D341Med (cell line): ENCODE measurements at places on chromosomes 7 and 10.

GRCh38 chr10:35058134-35058533 is 32.0 kb downstream of the CUL2 start:
- DNase-seq, result no peak

DNA sequence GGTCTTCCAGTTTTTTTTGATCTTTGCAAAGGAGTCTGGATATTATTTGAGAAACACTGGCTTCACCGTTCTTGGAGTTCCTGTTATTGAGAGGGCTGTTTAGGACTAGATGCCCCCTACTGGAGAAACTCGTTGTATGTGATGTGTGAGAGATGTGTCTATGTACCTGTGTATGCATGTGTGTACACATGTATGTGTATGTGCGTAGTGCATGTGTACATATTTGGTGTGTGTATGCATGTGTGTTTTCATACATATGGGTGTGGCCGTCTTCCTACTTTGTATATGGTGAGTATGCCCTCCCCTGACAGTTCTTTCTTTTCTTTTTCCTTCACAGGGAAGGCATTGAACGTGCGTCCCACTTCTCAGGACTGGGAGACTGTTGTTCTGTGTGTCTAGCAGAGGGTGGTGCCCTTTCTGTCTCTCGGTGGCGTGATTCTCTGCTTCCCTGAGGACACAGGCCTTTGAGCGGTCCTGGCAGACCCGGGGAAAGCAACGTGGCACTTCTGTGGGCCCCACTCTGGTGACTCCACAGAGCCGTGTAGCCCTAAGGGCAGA is 3.0 kb upstream of the CALHM3 start:
- DNase-seq, result no peak

DNA sequence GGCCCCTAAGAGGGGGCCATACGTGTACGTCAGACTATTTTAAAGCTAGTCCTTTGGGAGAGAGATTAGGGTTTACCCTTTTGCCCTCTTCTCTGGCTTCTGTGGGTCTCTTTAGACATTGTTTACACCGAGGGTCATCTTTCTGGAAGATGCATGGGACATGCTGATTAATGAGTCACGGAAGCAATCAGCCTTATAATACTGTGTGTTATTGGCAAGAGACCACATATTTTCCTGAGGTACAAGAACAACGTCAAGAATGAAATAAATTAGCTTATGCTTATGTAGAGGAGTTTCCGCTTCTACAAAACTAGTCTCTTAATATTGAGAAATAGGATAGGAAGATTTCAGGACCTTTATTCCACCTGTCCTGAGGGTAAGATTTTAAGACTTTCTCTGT is 327.7 kb downstream of the BBS9 start:
- DNase-seq, result no peak

DNA sequence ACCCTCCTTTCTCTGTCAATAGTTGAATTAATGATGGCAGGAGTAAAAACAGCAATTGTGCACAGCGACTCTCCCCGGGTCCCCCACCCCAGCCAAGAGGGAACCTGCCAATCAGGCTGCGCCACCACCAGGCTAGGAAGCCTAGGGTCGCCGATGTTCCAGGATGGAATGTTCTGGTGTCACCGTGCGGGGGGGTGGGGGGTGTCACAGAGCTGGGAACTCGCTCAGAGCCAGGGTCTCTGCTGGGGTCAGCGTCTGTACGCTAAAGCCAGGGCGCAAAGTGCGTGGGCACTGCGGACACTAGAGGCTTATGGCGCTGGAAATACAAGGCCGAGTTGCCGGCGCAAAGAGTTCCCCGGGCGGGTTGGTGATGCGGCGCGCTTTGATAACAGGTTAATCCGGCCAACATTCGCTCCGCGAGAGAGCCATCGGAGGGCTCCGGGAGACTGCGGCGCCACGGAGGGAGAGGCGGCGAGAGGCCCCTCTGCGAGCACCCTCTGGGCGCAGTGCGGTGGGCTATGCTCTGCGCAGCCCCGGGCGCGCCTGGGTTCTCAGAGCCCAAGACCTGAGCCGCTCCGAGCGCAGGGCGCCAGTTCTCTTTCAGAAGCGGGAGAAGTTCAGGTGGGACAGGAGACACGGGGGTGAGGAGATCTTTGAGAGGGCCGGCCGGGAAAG is 192.3 kb downstream of the EMX2 start:
- no peak for DNase-seq

DNA sequence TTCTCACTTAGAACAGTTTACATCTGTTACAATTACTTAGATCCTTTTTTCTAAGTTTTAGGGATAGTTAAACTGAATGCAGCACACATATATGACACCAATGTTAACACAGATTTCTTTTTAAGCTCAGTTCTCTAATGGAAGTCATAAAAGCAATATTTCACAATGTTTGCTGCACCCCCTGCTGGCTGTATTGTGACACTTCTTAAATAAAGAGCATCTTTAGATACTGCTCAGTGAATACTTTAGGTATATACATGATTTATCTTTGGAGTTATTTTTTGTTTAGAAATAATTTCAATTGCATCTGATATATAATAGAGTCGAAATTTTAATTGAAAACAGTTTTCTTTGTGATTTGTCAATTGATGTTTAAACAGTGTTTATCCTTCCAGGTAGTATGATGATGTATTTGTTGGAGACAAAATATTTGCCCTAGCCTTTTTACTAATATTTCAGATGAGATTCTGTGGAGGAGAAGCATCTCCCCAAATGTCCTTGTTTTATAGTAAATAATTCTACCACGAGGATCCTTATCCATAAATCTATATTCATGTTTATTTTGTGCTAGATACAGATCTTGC is 174.4 kb downstream of the ST7 start:
- no peak for DNase-seq

- no peak for DNase-seq
These were observed 168.1 kb downstream of the CCDC3 start for GRCh38 chr10:12833451-12833850.

GRCh38 chr10:81814842-81815241 is 60.2 kb upstream of the NRG3 start:
- DNase-seq, result no peak

- no peak for DNase-seq
These were observed 207.6 kb downstream of the AHR start for GRCh38 chr7:17506095-17506494.

- DNase-seq, result no peak
These were observed 13.9 kb upstream of the PSAP start for GRCh38 chr10:71864911-71865361.

DNA sequence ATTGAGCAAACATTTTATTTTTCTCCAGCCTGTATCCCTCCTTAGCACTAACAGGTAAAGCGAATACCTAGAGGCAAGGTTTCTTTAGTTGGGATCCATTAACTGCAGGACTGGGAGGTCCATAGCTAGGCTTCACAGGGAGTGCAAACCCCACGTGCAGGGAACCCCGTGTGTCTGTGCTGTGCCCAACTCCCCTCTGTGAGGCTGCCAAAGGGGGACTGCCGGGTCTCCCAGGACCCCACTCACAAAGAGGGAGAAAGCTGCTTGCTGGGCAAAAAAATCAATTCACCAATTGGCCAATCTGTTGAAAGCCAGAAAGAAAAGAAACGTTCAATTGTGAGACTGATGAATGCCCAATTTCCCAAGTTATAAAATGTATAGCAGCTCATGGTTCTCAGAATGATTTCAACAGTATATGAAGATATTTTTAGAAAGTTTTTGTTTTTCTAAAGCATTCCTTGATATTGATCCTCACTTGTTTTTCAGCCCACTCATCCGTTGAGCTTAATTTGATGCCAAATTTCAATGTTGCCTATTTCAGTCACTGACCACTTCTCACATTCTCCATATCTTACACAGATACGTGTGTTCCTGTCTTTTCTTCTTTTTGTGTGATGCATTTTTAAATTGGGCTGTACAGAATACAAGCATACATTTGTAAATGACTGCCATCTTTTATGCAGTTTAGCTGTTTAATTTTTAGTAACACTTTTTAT is 202.7 kb upstream of the PRSS58 start:
- no peak for DNase-seq

DNA sequence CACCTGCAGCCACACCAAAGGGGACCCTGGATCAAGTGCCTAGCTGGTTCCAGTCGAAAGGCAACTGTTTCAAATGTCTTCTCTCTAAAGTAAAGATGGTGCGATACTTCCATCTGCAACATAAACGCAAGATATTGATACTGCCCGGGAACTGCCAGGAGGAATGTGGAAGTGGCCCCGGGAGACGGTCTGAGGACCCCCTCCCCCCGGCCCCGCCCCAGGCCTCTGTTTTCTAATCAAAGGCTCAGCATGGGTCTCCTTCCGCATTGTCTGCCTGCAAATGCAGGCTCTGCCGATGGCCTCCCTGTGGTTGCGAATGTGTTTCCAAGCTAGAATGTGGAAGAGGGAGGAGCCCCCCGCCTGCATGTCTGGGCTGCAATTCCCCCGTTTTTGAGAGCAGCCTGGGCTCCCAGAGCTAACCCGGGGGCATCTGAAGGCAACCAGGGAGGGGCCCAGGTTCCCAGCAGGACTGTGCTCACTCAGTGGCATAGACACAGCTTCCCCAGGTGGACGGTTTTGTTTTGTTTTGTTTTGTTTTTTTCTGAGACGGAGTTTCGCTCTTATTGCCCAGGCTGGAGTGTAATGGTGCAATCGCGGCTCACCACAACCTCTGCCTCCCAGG is 223.9 kb upstream of the PPP2R2D start:
- DNase-seq, result no peak

DNA sequence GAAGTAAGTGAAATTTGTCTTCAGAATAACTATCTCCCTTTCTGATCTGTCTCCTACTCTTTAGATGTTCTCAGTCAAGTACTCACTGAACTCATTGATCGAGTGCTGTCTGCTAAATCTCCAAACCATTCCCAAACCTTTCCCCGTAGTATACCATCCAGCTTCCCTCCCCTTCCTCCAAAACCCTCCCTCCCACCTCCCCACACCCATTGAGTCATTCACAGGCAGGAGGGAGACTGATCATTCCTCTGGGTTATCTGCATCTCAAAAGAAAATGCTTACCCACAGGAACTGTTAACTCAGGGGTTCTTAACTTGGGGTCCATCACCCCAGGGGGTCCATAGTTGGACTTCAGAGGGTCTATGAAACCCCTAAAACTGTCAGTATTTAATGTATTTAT is 37.4 kb downstream of the GOT1 start:
- DNase-seq, result no peak

DNA sequence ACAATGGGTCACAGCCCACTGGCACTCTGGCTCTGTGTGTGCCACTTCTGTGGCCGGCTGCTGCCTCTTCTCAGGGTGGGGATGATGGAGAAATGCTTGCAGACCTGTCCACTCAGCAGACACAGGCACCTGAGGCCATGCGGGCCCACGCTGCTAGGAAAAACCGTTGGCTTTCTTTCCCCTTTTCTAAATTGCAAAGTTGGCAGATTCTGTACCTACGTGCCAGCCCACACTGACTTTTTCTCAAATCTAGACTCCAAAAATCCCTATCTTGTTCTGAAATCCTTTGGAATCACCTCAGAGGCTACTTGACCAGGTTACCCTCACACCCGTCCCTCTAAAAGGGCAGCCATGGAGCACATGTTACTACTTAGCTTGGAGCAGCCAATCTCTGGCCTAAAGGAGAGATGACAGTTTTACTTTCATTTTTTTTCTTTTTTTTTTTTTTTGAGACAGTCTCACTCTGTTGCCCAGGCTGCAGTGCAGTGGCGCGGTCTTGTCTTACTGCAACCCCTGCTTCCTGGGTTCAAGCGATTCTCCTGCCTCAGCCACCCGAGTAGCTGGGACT is 99.4 kb downstream of the RNF216 start:
- no peak for DNase-seq

- no peak for DNase-seq
These were observed 272.9 kb upstream of the KLF6 start for GRCh38 chr10:4057725-4058513.

GRCh38 chr7:71404726-71405345 is 272.9 kb downstream of the GALNT17 start:
- no peak for DNase-seq

DNA sequence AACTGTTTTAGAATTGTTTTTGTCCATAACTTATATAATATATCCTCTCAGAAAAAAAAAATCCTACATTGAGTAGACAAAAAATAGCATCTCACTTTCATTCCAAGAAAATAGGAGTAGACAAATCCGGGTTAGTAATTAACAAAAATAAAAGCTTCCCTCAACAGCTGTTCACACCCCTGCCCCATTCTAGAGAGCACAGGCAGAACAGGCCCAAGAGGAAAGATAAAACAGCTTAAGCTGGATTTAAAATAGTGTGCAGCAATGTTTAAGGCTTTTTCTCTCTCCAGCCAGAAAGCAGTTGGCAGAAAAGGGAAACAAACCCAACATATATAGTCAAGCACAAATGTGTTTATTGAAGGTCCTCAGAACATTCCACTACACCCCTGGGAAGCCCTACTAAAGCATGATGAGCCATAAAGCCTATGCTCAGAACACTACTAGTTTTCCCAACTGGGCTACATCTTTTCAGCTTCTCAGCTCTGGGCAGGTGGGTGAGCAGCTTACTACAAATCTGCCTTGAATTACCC is 189.9 kb downstream of the MTERF1 start:
- DNase-seq, result peak; percentile 56
